ENCODE measurements at places on chromosomes 5 and 9. TPM values are rescaled to one million over a fixed set of nuclear protein-coding genes. Genes with fewer than 3 reads are reported as not detected.

The C7 gene
- 18.4 TPM for total RNA-seq

The SPATA24 gene
- total RNA-seq = 3.6 TPM

The LCN6 gene
- total RNA-seq = 1.0 TPM

The PCDHB10 gene
- 0.40 TPM for total RNA-seq

The GABRP gene
- total RNA-seq = not detected

The LCP2 gene
- 15.5 TPM for total RNA-seq

The IFNK gene
- total RNA-seq = not detected

The CEP72 gene
- total RNA-seq = 8.2 TPM

The CDC20B gene
- not detected for total RNA-seq

The SNCAIP gene
- total RNA-seq = 0.95 TPM

The GRAMD2B gene
- total RNA-seq = 49.8 TPM

The SLCO4C1 gene
- total RNA-seq = 2.3 TPM

The PCDHB3 gene
- total RNA-seq = 0.73 TPM

The GDF9 gene
- 0.50 TPM for total RNA-seq

The SLC36A3 gene
- total RNA-seq = not detected

The PCDHGB4 gene
- total RNA-seq = 1.3 TPM

The SLCO6A1 gene
- not detected for total RNA-seq

The DRD1 gene
- total RNA-seq = 0.09 TPM

The FBXL7 gene
- total RNA-seq = 1.6 TPM

The CDX1 gene
- total RNA-seq = 323 TPM

The ARL15 gene
- total RNA-seq = 25.2 TPM

The SMIM32 gene
- total RNA-seq = 23.5 TPM

The PCDHB9 gene
- total RNA-seq = 0.34 TPM

The RGS7BP gene
- 0.24 TPM for total RNA-seq

The GARIN3 gene
- total RNA-seq = not detected

The CXCL14 gene
- 88.5 TPM for total RNA-seq

The FAM78A gene
- 0.85 TPM for total RNA-seq

The CYFIP2 gene
- total RNA-seq = 25.5 TPM

The CBY3 gene
- total RNA-seq = not detected

The ADGRD2 gene
- not detected for total RNA-seq
